GM12865 (cell line): ENCODE measurements at places on chromosomes 2 and 18.
A peak's percentile ranks its signal among the peaks of the same experiment; 100 is the strongest.

DNA sequence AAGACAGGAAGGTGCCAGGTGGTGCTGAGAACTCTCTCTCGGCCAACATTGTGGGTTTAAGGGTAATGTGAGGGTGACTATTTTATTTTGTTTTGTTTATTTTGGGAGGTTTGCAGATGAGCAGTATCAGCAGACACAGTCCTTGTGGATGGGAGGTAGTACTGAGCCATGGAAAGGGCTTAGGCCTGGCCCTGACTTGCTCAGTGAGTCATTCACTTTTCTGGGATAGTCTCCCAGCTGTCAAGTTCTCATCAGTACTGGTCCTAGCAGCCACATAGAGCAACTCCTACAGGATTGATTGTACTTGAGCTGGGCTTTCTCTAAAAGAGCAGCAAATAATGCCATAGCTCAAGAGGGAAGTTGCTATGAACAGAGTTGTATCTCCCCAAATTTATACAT lies 175.2 kb downstream of the LOXHD1 start:
- no peak for DNase-seq

- peak; percentile 52 for DNase-seq
Observed at GRCh38 chr18:21191596-21192307, 50.3 kb upstream of the GREB1L start.

GRCh38 chr2:220090050-220090449 lies 462.6 kb downstream of the SLC4A3 start:
- DNase-seq: no peak

GRCh38 chr18:5524660-5525059 lies 19.1 kb downstream of the EPB41L3 start:
- DNase-seq: no peak

GRCh38 chr2:28185891-28186290 lies 206.8 kb upstream of the FOSL2 start:
- no peak for DNase-seq

GRCh38 chr2:11537951-11538350 lies 4.1 kb downstream of the GREB1 start:
- no peak for DNase-seq

DNA sequence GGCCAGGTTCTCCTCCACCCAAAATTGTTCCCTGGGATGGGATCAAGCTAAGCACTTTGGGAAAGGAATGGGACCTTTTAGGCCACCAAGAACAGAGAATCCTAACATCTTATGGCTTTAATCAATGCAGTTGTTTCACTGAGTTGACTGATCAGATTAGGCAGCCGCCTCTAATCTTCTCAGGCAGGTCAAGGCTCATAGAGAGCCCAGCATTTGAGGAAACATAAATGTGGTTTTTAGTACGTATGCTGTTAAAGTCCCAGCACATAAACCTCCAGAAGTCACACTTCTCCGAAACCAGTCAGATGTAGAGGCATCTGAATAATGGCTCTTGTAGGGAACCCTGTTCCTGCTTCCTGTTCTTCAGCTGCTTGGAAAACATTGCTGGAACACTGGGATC lies 99.5 kb upstream of the RMDN2 start:
- DNase-seq: no peak
